CD14-positive monocyte (primary cell): ENCODE measurements at places on chromosomes 7 and 10. TPM values are rescaled to one million over a fixed set of nuclear protein-coding genes. Genes with fewer than 3 reads are reported as not detected.

IKZF1 gene
- polyA plus RNA-seq = 38.4 TPM

MET gene
- polyA plus RNA-seq = not detected in 2 replicates

ABLIM1 gene
- polyA plus RNA-seq = 0.05 and 0.57 TPM in 2 replicates

SEMA3D gene
- polyA plus RNA-seq = not detected

DPYSL4 gene
- not detected for polyA plus RNA-seq

GBX1 gene
- polyA plus RNA-seq = not detected in 2 replicates

CRYGN gene
- polyA plus RNA-seq = not detected

DNAJB12 gene
- 26.5 TPM for polyA plus RNA-seq

SHH gene
- polyA plus RNA-seq = not detected in 2 replicates

KLF14 gene
- polyA plus RNA-seq = 0.09 and 0.14 TPM in 2 replicates

EPDR1 gene
- 1.1 TPM for polyA plus RNA-seq

NANOS1 gene
- polyA plus RNA-seq = not detected

DNA sequence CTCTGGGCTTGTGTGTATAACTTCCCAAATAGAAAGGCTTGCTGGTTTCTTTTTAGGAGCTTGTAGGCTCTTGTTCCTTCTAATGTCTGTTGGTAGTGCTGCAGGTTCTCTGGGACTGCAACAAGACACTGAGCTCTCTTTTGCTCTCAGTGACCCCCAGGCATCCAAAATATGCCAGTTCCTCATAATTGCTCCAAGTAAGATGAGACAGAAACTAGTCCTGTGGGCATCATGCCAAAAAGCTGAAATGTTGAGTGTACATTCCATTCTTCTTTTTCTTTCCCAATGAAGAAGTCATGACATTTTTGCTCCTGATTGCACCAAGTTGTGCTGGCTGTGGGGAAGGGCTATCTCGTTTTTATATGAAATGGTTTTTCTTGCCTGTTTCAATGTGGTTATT lies 7.1 kb upstream of the BTBD16 start:
- H3K36me3 ChIP-seq = no peaks in the 10 kb centered on the region
- H3K4me1 ChIP-seq = no peaks in the 10 kb centered on the region
- H3K4me3 ChIP-seq = no peak overlapping the region
- no peaks in the 10 kb centered on the region for H3K27me3 ChIP-seq
- DNase-seq = no peak

DNA sequence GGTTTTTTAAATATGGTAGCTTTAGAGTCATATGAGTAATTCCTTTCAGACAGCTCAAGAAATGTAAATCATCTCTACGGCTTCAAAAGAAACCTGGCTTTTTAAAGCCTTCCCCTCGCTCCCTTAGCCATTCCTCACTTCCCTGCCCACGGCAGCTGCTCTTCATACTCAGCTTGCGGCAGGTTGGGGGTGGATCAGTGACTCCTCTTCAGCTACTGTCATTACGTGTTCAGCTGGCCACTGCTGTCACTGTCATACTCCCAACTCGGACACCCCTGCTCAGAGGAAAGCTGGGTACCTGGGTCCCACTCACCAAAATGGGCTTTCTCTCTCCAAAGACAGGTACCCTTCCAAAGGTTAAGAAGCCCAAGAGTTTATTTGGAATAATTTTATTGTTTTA lies 6.6 kb downstream of the YWHAG start:
- H3K4me3 ChIP-seq = no peak overlapping the region
- H3K27ac ChIP-seq = peak overlapping the region; percentile 20
- peaks cover 54% of the 10 kb centered on the region for H3K36me3 ChIP-seq
- H3K4me1 ChIP-seq = peaks cover 23% of the 10 kb centered on the region
- no peaks in the 10 kb centered on the region for H3K27me3 ChIP-seq

DNA sequence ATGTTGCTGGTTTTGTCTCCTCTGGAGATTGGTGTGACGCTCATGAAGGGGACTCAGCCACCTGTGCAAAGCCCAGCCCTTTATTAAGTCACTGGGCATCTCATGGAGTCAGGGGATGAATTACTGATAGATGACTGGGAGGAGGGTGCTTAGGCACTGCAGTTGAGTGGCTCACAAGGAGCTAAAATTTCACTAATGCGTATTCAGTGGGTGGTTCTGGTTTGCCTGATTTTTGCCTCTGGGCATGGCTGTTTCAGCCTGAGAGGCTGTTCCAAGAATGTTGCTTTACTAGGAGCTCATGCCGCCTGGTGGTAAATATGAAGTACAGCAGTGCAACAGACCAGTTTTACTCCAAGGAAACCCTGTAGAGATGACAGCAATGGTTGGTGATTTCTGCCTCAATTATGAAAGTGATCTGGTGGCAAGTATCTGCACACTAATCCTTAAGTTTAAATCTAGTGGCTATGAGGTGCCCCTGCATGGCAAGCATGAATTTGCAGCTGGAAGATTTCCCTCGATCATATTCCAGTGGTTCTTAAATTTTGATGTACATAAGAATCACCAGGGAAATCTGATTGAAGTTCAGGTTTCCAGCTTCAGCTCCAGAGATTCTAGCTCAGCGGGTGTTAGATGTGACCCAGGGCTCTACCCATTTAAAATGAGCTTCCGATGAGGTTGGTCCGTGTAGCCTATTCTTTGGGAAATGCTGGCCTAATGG lies 19.9 kb downstream of the ACTA2 start:
- no peak overlapping the region for H3K4me3 ChIP-seq
- H3K27ac ChIP-seq = no peak overlapping the region
- H3K4me1 ChIP-seq = peaks cover 9% of the 10 kb centered on the region
- peak; percentile 38 for DNase-seq
- no peaks in the 10 kb centered on the region for H3K27me3 ChIP-seq

GRCh38 chr10:13820119-13820963 lies 233.6 kb downstream of the PRPF18 start:
- H3K4me3 ChIP-seq = no peak overlapping the region
- peaks cover 22% of the 10 kb centered on the region for H3K27me3 ChIP-seq
- no peak overlapping the region for H3K27ac ChIP-seq
- no peaks in the 10 kb centered on the region for H3K36me3 ChIP-seq
- H3K4me1 ChIP-seq = no peaks in the 10 kb centered on the region

DNA sequence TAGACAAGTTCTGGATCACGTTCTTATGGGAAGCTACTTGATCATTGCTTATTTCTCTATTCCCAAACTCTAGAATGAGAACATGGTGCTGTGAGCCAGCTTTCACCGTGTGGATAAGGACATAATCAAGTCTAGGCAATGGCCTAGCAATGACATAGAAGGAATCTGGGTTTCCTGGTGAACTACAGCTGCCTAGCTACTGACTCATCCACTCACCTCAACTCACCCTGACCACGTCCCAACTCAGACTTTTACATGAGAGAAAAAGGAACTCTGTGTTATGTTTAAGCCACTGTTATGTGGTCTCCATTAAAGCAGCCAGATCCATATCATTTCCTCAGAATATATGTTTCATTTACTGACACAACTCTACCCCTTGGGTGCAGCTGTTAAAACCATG lies 18.8 kb upstream of the MET start:
- H3K36me3 ChIP-seq = no peaks in the 10 kb centered on the region
- H3K4me1 ChIP-seq = no peaks in the 10 kb centered on the region
- DNase-seq = no peak
- H3K27ac ChIP-seq = no peak overlapping the region
- no peak overlapping the region for H3K4me3 ChIP-seq

- no peak overlapping the region for H3K27ac ChIP-seq
- H3K4me3 ChIP-seq = no peak overlapping the region
These were observed 168.4 kb upstream of the WNT16 start for GRCh38 chr7:121160150-121161008.

DNA sequence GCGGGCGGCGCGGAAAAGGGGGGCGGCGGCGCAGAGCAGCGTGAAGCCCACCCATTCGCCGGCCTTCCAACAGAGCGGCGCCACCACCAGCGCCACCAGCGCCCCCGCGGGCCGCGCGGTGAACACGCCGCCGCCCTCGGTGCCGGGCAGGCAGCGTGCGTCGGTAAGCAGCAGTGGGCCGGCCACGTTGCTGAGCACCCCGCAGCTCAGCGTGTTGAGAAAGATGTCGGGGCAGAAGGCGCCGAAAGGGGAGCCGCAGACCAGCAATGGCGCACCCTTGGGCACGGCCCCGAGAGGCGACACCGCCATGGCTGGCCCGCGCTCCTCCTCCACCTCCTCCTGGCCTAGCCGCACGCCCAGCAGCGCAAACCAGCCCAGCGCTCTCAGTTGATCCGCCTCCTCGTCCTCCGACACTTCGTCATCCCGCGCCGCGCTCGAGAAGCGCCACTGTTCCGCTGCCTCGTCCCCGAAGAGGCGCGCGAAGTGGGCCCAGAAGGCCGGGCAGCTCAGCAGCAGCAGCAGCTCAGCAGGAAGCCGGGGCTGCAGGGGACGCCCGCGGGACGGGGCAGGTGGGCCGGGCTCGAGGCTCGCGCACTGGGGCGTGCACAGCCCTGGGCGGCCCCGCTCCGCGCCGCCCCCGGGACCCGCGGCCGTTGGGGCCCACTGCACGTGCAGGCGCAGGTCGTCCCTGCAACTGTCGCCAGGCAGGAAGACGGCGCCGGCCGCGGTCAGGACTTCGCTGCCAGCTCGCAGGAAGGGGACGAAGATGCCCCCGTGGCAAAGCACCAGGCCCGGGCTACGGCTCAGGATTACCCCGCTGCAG lies 623 bp downstream of the TYSND1 start:
- H3K27me3 ChIP-seq = no peaks in the 10 kb centered on the region
- peak overlapping the region; percentile 77 for H3K4me3 ChIP-seq
- peaks cover 15% of the 10 kb centered on the region for H3K4me1 ChIP-seq

DNA sequence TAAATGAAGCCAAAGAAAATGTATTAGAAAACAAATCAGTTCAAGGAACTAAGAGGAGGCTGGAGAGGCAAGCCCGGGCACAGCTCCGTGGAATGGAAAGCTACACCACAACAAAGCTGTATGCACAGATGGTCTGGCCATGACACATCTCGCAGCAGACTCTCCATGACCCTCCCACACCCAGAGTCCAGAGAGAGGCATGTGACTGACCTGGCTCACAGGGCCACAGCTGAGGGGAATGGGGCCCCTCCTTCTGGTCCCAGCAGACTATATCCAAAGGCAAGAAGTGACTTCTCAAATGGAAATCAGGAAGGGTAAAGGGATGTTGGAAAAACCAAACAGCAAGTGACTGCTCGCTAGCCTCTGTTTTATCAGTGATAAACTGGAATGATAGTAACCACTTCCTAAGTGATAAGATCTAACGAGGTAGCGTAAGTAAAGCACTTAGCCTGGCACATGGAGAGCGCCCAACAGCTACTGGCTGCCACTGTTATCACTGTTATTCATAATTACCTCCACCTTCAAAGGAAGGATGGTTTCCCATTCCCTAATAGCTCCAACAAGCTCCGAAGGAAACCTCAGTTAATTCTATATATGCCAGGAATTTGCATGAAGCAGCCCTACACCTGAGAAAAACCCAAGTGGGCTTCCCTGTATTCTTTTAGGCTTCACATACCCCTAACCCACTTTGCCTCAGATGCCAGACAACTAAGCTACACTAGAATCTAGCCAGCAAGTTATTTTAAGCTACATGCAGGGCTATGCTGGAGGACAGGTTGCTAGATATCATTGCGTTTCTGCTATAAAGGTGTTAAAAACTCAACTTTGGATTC lies 8.4 kb downstream of the OSBPL3 start:
- H3K36me3 ChIP-seq = no peaks in the 10 kb centered on the region
- no peak for DNase-seq
- H3K4me3 ChIP-seq = no peak overlapping the region
- no peak overlapping the region for H3K27ac ChIP-seq

GRCh38 chr7:39539816-39540215 lies 26.4 kb upstream of the YAE1 start:
- DNase-seq = no peak
- H3K27ac ChIP-seq = no peak overlapping the region
- no peaks in the 10 kb centered on the region for H3K36me3 ChIP-seq
- no peak overlapping the region for H3K4me3 ChIP-seq
- H3K27me3 ChIP-seq = no peaks in the 10 kb centered on the region
- H3K4me1 ChIP-seq = no peaks in the 10 kb centered on the region

DNA sequence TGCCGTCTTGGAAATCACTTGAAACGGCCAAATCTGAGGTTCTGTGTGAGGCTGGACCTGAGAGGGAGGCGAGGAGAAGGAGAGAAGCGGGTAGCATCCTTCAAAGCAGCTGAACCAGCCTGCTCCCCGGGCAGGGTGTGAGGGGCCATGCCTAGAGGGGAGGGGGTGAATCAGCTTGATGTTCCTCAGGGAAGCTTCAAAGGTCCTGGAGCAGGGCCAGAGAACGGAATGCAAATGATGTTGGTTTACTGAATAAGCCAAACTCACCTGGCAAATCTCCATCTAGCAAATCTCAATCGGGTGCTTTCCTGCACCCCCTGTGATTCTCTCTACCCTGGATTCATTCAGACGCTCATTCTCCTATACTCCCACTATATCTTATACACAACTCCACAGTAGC lies 226.9 kb downstream of the WDR11 start:
- H3K27ac ChIP-seq = no peak overlapping the region
- peaks cover 13% of the 10 kb centered on the region for H3K4me1 ChIP-seq
- no peak for DNase-seq
- H3K27me3 ChIP-seq = peaks cover 2% of the 10 kb centered on the region
- H3K36me3 ChIP-seq = no peaks in the 10 kb centered on the region

DNA sequence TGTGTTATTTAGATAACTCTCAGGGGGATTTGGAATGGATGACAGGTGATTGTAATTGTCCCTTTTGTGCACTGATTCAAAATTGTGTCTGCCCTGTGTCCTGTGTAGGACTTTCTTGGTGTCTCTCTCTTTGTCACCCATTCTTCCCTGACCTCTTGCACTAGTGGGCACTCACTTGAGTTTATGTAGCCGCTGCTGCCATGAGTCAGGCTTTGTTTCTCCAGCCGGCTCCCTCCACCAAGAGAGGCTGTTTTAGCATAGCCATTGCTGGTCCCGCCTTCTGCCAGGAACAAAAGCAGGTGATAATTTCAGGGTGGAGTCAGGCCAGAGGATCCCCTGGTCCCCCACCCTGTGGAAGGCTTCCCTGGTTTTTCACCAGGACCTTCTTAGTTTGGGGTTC lies 8.4 kb downstream of the COL17A1 start:
- no peaks in the 10 kb centered on the region for H3K36me3 ChIP-seq
- no peak overlapping the region for H3K4me3 ChIP-seq
- DNase-seq = no peak
- H3K27ac ChIP-seq = no peak overlapping the region
- no peaks in the 10 kb centered on the region for H3K27me3 ChIP-seq

GRCh38 chr7:144438759-144439158 lies 35.3 kb upstream of the NOBOX start:
- no peak overlapping the region for H3K27ac ChIP-seq
- DNase-seq = no peak
- H3K4me1 ChIP-seq = no peaks in the 10 kb centered on the region
- H3K4me3 ChIP-seq = no peak overlapping the region
- H3K36me3 ChIP-seq = no peaks in the 10 kb centered on the region

GRCh38 chr7:28466341-28466740 lies 54.0 kb downstream of the CREB5 start:
- H3K27ac ChIP-seq = no peak overlapping the region
- no peaks in the 10 kb centered on the region for H3K36me3 ChIP-seq
- H3K4me3 ChIP-seq = no peak overlapping the region
- no peak for DNase-seq
- no peaks in the 10 kb centered on the region for H3K4me1 ChIP-seq

GRCh38 chr10:79017882-79018520 lies 50.8 kb upstream of the ZMIZ1 start:
- H3K27ac ChIP-seq = no peak overlapping the region
- no peaks in the 10 kb centered on the region for H3K4me1 ChIP-seq
- H3K36me3 ChIP-seq = no peaks in the 10 kb centered on the region
- DNase-seq = no peak

GRCh38 chr7:96729820-96730219 lies 20.2 kb upstream of the SEM1 start:
- H3K4me1 ChIP-seq = no peaks in the 10 kb centered on the region
- no peak overlapping the region for H3K4me3 ChIP-seq
- H3K36me3 ChIP-seq = no peaks in the 10 kb centered on the region
- DNase-seq = no peak

GRCh38 chr10:132804785-132805426 lies 19.0 kb upstream of the NKX6-2 start:
- DNase-seq = no peak
- no peaks in the 10 kb centered on the region for H3K27me3 ChIP-seq
- H3K4me1 ChIP-seq = no peaks in the 10 kb centered on the region
- no peak overlapping the region for H3K27ac ChIP-seq
- H3K36me3 ChIP-seq = no peaks in the 10 kb centered on the region
